ENCODE measurements at places on chromosomes 4 and X.

DNA sequence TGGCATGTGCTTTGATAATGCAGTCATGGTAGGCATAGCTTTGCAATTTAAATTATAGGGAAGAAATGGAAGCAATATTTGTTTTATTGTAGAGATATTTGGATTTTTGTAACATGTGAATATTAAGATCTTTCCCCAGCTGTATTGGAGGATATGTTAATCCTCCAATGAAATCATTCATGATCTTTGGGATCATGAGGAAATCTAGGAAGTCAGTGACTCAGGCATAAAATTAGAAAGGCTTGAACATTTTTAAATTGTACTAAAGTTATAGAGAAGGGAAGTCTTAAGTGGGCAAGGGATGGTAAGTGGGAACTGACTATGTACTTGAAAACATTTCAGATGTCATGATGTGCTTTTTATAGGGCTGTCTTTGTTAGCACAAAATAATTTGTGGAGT, 46.8 kb downstream of the FIP1L1 start:
- no peak for DNase-seq

- peak; percentile 75 for DNase-seq
Observed at GRCh38 chr4:155787113-155787710, 28.4 kb downstream of the GUCY1B1 start.

- DNase-seq = no peak
Observed at GRCh38 chr4:27176400-27176799, 315.8 kb downstream of the STIM2 start.

DNA sequence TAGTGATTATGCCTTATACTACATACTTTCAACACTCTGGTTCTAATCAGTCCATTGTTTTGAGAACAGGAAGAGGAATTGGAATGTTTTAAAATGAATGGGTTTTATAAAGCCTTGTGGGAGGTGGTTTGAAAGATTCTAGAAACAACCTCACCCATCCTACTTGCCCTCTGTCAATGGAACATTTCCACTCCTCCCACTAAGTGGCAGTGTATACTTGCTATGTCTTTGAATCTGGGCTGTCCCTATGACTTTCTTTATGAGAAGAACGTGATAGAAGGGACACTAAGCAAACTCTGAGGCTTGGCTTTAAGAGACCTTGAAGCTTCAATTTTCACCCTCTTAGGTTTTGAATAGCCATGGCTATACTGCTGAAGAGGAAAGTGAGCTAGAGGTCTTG, 611.2 kb downstream of the PPP4R3C start:
- DNase-seq = no peak

DNA sequence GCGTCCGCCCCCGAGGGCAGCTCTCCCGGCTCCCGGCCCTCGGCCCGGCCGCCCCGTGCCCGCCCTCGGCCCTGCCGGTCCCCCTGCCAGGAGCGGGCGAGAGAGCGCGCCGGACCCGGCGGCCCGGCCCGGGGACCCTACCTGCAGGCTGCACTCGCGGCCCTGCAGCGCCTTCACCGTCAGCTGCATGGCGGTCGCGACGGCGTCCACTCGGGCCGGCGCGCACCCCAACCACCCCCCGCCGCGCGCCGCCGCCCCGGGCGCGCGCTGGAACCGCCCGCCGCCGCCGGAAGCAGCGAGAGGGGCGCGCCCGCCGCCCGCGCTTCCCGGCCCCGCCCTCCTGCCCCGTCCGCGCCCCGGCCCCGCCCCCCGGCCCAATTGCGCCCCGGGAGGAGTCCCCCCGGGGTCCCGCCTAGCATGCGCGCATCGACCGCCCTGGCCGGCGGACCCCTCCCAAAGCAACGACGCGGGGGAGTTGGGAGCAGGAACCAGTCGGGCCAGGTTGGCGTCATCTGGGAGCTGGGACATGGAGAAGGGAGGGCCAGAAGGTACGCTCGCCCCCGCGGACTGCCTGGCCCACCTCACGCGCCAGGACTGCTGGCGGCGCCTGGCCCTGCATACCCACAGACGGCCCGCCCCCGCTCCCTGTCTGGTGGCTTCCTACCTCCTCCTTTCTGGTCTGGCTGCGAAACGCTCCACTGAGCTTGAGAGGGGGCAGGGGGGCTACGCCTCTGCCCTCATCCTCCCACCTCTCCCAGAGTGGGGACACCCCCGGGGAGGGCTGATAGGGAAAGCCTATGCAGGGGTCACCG, at the start of gene UBL4A:
UBL4A (minus strand) TSS at position 220 of the 812 bp plus-strand sequence; CDS start at position 189, 31 bp downstream.
- peak; percentile 31 for DNase-seq

DNA sequence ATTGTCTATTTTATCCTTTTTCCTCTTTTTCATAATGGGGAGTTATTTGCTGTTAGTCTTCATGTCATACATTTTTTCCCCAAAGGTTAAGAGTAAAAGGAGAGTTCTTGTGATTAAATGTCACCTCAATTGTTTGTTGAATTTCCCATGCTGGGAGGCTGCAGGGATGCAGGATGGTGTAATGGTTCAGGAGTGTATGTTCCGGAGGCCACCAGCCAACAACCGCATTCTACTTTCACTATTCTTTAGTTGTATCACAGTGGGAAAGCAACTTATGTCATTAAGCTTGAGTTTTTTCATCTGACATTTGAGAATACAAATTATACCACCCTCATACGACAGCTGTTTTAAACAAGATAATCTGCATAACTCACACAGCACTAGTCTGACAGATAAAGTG, 15.4 kb downstream of the AFP start:
- DNase-seq = no peak

GRCh38 chr4:93835929-93836328, 7.4 kb downstream of the ATOH1 start:
- DNase-seq = no peak
